ENCODE measurements at places on chromosomes 4 and X.

DNA sequence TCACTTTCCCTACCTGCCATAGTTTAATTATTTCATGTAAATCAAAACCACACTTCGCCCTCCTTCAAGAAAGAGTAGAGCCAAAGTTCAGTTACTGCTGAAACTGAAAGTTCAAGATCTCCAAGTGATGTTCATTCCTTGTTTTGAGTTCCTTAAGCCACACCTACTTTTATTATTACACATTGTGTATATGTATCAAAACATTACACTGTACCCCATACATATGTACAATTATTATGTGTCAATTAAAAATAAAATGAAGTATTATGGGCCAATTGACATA lies 892.3 kb upstream of the NDST4 start:
- no peaks in the 10 kb centered on the region for H3K4me1 ChIP-seq
- no peak overlapping the region for H3K27ac ChIP-seq
- no peaks in the 10 kb centered on the region for H3K36me3 ChIP-seq
- no peak for DNase-seq

DNA sequence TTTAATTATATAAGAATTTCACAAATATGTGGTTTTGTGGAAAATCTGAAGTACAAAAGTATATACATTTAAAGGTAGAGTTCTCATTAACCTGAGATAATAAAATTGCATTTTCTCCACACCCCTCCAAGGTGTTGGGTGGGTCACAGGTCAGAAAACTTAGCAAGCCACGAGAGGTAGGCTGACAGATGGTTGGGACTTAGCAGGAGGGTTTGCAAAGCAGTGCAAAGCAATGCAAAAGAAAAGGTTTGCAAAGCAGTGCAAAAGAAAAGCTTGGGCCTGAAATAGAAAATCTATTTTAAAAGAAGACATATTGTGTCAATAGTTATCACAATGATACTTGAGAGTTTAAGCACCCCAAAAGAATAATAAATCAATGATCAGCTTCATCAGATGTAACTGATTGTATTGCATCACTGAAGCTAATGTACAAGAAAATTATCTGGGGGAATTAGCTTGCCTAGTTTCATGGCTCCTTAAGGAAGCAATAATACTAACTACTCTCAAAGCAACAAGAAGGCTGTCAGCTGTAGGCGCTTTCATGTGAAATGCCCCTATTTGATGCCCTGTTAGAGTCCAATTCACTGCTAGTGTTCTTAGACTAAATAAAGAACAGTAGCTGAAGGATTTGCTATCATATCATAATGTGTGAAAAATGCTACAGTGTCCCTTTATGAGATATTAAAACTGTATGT lies 319.5 kb downstream of the KCNIP4 start:
- H3K27ac ChIP-seq = no peak overlapping the region
- DNase-seq = no peak
- H3K36me3 ChIP-seq = no peaks in the 10 kb centered on the region
- H3K4me1 ChIP-seq = no peaks in the 10 kb centered on the region
- no peaks in the 10 kb centered on the region for H3K27me3 ChIP-seq
- no peak overlapping the region for H3K4me3 ChIP-seq

- no peaks in the 10 kb centered on the region for H3K36me3 ChIP-seq
- H3K27ac ChIP-seq = peak overlapping the region; percentile 71
- H3K4me1 ChIP-seq = no peaks in the 10 kb centered on the region
- no peaks in the 10 kb centered on the region for H3K27me3 ChIP-seq
Observed at GRCh38 chr4:86594559-86595425, 677 bp downstream of the PTPN13 start.

DNA sequence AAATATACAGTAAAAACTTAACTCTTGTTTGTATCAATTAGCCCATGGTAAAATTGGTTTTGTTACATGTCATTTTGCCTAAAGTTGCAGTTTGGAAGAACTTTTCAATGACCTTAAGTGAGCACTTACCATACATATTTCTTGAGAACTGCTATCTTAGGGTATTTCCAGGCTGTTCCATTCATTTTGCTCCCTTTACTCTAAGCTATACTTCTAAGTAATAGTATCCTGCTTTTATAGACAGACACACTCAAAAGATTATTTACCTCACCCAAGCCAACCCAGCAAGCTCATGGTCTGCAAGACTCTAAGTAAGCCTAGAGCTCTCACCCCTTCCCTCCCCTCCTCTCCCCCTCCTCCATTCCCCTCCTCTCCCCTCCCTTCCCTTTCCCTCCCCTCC lies 294.0 kb downstream of the HS3ST1 start:
- H3K36me3 ChIP-seq = no peaks in the 10 kb centered on the region
- H3K4me3 ChIP-seq = no peak overlapping the region
- no peaks in the 10 kb centered on the region for H3K4me1 ChIP-seq
- H3K27me3 ChIP-seq = no peaks in the 10 kb centered on the region

DNA sequence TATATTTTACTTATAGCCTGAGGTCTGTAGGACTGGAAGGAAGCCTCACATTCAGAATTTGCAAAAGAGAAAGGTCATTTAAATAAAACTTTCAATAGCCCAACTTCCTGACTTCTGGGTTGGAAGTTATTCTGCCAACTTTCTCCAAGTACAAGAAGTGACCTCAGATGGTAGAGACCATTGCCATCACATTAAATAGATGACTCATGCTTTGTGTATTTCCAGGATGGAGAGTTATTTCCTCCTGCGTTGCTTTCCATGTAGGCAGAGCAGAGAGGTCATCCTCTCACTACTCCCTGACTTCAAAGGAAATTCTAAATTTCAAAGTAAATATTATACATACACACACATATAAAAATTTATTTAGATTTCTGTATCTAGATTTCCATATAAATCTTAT lies 73.0 kb upstream of the NR3C2 start:
- no peak for DNase-seq
- no peak overlapping the region for H3K4me3 ChIP-seq
- H3K36me3 ChIP-seq = no peaks in the 10 kb centered on the region
- H3K4me1 ChIP-seq = no peaks in the 10 kb centered on the region
- no peaks in the 10 kb centered on the region for H3K27me3 ChIP-seq

GRCh38 chrX:22314211-22314610 lies 41.5 kb downstream of the CBLL2 start:
- no peaks in the 10 kb centered on the region for H3K27me3 ChIP-seq
- H3K36me3 ChIP-seq = no peaks in the 10 kb centered on the region
- no peak overlapping the region for H3K27ac ChIP-seq
- DNase-seq = no peak
- no peaks in the 10 kb centered on the region for H3K4me1 ChIP-seq

DNA sequence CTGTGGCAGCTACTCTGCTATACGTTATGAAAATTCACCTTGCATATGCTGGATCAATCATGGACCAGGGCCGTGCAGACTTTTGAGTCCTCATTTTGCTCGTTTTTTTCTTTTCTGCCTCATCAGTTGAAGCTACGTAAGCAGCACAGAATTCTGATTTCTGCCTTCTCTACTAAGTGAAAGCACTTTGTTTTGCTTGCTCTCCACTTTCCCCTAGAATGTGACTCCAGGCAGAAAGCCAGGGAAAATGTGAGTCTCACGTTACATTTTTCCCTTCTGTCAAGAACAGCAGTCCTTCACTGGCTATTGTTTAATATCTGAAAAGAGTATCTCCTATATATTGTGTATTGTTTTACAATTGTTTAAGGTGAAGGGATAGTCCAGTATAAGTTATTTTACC lies 1840.1 kb downstream of the PCDH7 start:
- no peaks in the 10 kb centered on the region for H3K4me1 ChIP-seq
- H3K27ac ChIP-seq = no peak overlapping the region
- H3K36me3 ChIP-seq = no peaks in the 10 kb centered on the region
- no peak for DNase-seq
- H3K27me3 ChIP-seq = no peaks in the 10 kb centered on the region

GRCh38 chr4:18071894-18072293 lies 50.3 kb upstream of the LCORL start:
- DNase-seq = no peak
- H3K4me1 ChIP-seq = no peaks in the 10 kb centered on the region
- H3K36me3 ChIP-seq = no peaks in the 10 kb centered on the region
- H3K27ac ChIP-seq = no peak overlapping the region

DNA sequence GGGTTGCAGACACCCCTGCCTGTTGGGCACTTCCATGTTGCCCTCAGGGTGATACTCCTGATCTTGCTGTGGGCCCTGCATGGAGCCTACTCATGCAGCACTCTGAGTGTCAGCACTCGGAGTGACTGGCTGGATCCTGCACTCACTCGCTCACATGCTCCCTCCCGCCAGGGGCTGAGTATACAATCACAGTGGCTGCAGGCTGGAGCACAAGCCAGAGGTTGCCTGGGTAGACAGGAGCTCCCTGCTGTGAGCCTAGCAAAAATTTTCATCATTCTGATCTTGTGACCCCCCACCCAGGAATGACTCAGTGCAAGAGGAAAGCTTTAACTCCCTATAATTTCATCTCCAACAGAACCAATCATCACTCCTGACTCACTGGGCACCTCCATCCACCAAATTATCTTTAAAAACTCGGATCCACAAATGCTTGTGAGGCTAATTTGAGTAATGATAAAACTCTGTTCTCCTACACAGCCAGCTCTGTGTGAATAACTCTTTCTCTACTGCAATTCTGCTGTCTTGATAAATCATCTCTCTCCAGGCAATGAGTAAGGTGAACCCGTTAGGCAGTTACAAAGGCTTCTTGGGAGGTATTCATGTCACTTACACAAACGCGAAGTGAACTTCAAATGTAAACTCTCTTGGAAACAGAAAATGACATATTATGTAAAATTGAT lies 1180.8 kb upstream of the PABPC4L start:
- no peak for DNase-seq
- H3K27me3 ChIP-seq = no peaks in the 10 kb centered on the region
- no peaks in the 10 kb centered on the region for H3K36me3 ChIP-seq
- no peaks in the 10 kb centered on the region for H3K4me1 ChIP-seq

GRCh38 chr4:90476586-90476985 lies 349.4 kb downstream of the CCSER1 start:
- H3K4me1 ChIP-seq = no peaks in the 10 kb centered on the region
- no peak overlapping the region for H3K27ac ChIP-seq

- no peak overlapping the region for H3K27ac ChIP-seq
- H3K27me3 ChIP-seq = no peaks in the 10 kb centered on the region
- no peaks in the 10 kb centered on the region for H3K4me1 ChIP-seq
- no peaks in the 10 kb centered on the region for H3K36me3 ChIP-seq
- no peak for DNase-seq
Observed at GRCh38 chr4:1967512-1968149, 41.1 kb downstream of the NELFA start.

DNA sequence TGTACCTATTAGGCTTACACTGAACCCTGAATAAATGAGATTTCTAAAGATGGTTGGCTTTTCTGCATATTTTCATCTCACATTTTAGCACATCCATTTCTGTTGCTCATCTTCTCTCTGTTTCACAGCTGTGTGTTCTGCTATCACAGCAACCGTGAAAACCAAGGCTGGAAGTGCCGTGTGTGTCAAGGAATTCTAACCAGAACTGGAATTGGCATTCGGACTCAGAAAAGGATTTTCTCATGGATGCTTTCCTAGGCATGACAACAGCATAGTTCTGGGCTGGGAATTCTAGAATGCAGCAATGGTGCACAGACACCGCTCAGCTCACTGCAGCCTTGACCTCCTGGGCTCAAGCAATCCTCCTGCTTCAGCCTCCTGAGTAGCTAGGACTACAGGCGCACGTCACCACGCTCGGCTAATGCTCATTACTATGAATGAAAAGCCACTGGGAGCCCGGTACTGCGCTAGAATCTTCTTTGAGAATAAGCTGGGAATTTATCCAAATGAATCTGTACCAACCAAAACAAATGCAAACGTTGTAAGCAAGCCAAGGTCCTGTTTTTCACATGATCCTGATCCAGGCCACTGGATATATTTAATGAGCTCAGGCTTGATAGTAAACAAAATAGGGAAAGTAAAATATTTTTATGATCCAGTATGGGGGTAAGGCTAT lies 105.2 kb downstream of the RBM47 start:
- H3K36me3 ChIP-seq = no peaks in the 10 kb centered on the region
- H3K4me1 ChIP-seq = no peaks in the 10 kb centered on the region
- no peaks in the 10 kb centered on the region for H3K27me3 ChIP-seq
- DNase-seq = no peak
- H3K27ac ChIP-seq = no peak overlapping the region
- no peak overlapping the region for H3K4me3 ChIP-seq

GRCh38 chrX:47235691-47236103 lies 2.9 kb downstream of the USP11 start:
- no peak overlapping the region for H3K27ac ChIP-seq
- DNase-seq = no peak

DNA sequence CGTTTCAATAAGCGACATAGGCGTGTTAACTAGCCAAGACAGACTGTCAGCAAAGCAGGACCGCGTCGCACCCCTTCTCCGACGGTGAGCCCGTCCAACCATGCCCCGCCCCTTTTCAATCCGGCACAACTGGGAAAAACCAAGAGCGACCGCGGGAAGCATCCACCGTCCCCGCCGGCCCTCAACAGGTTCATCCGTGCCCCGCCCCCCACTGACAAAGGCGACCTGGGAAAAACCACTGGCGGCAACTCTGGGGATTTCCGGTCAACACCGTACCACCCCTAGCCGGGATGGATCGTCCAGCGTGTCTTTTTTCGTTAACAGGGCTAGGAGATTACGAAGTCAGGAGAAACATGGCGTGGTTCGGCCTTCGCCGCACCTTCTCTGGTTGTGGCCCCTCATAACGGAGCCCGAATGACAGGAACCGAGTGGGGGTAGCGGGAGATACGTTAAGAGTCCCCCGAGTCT lies 377 bp downstream of the TIMM17B start:
- peak; percentile 81 for DNase-seq
- peak overlapping the region; percentile 92 for H3K27ac ChIP-seq
- no peaks in the 10 kb centered on the region for H3K4me1 ChIP-seq
- peak overlapping the region; percentile 57 for H3K4me3 ChIP-seq
- no peaks in the 10 kb centered on the region for H3K36me3 ChIP-seq

DNA sequence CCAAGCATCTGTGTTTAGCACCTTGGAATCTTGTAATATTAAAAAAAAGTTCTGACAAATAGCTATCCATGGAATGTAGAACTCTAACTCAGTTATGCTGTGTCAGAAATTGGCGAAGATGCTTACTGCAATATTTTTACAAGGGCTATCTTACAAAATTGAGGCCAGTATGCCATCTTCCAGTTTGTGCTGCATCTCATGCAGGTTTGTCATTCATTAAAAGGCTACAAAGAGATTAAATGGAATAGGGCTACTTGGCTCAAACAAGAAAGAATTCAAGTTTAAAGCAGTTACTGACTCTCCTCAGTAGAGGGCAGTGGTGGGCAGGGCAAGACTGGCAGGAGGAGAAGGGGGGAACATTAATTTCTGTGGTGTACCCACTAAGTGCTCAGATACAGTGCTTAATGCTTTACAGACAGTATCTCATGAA lies 66.5 kb downstream of the SHROOM4 start:
- H3K4me1 ChIP-seq = no peaks in the 10 kb centered on the region
- H3K4me3 ChIP-seq = no peak overlapping the region
- H3K27ac ChIP-seq = no peak overlapping the region
- peaks cover 4% of the 10 kb centered on the region for H3K27me3 ChIP-seq

DNA sequence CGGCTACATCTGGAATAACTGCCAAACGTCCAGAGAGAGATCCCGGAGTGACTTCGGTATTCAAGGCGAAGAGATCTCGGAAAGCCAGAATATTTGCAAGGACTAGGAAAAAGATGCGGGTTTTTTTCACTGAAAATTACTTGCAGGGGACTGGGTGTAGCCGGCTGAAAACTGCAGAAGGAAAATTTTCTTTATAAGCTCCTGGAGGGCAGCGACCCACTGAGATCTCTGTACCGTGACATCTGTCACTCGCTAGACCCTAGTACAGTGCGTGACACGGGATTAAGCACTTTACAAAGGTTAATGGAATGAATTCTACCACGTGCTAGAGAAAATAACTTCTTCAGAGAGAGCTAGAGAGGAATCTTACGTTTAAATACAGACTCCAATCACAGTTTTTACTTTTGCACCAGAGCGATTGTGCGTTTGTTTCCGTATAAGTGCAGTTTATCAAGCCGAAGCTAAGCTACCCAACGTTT lies 1.1 kb upstream of the LCORL start:
- DNase-seq = no peak
- peak overlapping the region; percentile 98 for H3K27ac ChIP-seq
- H3K27me3 ChIP-seq = no peaks in the 10 kb centered on the region
- peak overlapping the region; percentile 93 for H3K4me3 ChIP-seq

Measured in colonic mucosa (tissue), 4 donors.